ENCODE measurements at places on chromosomes 16 and 17.
A peak's percentile ranks its signal among the peaks of the same experiment; 100 is the strongest.

DNA sequence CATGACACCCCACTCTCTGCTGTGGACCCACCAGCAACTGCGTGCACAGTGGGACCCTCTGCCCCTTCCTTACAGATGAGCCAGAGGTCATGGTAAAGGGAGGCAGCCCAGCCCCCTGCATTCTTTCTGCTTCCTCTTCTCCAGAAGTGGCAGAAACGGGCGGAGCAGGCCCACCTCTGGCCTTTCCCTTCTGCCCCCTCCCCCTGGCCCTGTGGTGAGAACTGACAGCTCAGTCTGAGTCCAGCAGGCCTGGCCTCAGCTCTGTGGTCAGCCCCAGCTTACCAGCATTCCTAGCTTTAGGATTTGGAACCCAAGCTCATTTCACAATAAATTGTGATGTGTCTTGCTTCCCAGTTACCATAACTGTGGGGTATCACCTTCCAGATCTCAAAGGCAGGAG lies 4.8 kb upstream of the ANKRD11 start:
- no peak for DNase-seq

DNA sequence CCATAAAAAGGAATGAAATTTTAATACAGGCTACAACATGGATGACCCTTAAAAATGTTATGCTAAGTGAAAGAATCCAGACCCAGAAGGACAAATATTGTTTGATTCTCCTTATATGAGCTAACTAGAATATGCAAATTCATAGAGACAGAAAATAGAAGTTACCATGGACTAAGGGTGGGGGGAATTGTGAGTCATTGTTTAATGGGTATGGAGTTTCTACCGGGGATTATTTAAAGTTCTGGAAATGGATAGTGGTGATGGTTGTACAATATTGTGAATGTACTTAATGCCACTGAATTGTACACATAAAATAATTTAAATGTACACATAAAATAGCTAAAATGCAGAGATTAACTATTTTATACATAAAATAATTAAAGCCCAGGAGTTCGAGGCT lies 9.2 kb upstream of the MYO18A start:
- no peak for DNase-seq

- DNase-seq: peak; percentile 64
Measured at GRCh38 chr16:85017151-85017550, 5.8 kb upstream of the ZDHHC7 start.

DNA sequence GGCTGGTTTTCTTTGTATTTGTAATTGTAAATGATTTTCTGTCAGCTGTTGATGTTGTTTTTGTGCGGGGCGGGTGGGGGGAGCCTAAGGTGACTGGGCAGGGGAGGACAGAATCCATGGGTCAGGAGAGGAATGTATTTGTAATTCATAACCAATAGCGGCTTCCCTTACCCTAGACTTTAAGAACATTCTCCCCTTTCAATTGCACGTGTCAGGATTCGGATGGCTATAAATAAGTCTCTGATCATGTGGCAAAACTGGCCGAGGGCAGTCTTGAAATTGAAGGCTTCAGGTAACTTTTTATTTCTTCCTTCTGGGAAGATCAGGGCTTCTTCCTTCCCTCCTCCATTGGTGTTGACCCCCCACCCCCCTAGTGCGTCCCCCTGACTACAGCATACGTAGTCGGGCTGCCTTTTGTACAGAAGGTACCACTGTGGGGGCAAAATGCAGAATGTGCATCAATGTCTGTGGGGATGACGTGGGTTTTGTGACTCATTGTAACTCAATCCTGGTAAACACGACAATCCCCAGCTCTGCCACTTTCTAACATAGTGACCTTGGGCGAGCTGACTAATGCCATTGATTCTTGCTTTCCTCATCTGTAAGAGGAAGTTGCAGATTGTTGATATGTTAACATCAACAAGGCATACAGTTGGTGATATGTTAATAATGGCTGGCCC lies 16.2 kb downstream of the MARCHF10 start:
- DNase-seq: no peak

- no peak for DNase-seq
Measured at GRCh38 chr16:53154513-53154912, 99.7 kb downstream of the CHD9 start.

DNA sequence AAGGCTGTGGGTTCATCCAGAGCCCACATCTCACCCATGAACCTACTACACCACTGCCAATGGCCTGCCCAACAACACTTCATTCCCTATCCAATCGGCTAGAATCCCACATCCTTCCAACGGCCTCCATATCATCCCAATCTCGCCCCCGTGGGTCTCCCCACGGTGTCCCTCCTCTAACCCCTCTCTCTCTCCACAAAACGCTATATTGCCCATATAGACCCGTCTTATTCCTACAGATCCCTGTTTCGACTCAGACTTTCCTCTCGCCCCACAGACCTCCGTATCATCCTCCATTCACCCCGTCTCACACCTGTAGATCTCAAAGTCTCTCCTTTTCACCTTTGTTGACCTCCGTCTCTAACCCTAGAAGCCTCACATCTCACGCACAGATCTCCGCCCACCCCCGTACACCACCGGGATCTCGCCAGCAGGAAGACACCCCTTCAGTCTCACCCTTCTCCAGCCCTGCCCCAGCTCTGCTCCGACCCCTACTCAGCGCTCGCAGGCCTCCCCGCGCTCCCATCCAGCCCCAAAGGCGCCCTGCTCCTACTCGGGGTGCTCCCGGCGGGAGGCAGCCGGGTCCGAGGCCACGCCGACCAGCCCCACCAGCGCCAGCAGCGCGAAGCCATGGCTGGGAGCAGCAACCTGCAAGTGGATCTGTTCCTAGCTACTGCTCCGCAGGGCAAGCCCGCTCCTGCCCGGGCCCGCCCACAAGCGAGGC lies at the start of gene FDXR:
Gene FDXR (minus strand): TSS at position 682 of the 724 bp plus-strand sequence. CDS start 50 bp downstream, at position 632.
- peak; percentile 36 for DNase-seq

DNA sequence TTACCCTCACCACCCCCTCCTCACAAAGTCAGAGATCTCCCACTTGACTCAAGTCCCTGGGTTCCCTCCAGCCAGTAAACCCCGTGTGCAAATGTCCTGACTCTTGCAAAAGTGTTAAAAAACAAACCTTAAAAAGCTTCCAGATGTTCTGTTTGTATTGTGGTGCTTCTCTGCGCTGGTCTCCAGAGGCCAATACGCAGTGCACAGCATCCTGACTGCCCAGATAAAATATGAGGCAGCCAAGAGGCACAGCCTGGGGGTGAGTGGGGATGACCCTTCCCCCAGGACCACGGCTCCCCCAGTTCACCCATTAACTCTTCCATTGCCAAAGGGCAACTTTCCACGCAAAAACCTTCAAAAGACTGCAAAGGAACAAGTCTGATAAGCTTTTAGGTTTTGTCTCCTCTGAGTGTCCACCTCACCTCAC lies 291.8 kb downstream of the SOX9 start:
- DNase-seq: no peak

- no peak for DNase-seq
Measured at GRCh38 chr16:55529018-55529417, 20.1 kb downstream of the LPCAT2 start.

DNA sequence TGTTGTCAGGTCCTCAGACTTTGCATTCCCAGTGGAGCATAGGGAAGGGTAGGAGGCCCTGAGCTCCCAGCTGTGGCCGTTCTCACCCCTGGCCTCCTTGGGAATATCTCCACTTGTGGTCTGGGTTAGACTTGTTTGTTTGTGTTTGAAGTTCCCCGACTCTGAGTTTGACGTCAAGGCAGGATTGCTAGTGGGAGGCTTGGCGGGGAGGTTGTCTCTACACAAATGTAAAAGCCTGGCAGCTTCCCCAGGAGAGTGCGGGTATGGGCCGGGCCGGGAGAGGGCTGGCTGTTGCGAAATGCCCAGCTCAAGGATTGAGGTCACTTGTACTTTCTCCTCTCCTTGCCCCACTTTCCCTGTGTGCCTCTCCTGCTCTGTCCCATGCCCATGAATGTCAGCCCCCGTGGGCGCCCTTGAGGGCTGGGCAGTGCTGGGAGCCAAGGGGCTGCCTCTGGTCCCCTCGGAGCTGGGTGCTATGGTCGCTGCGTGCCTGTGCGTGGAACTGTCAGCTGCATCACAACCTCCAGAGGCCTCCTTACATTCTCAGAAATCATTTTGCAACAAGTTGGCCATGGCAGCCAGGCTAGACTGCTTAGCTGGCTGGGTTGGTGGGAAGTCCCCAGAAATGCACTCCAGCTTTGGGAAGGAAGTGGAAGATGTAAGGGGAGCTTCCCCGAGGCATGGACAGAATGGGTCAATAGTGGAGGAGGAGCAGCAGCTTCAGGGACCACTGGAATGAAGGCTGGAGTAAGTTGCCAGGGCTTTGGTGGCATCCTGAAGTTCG lies 84.3 kb downstream of the KSR1 start:
- DNase-seq: peak; percentile 38

DNA sequence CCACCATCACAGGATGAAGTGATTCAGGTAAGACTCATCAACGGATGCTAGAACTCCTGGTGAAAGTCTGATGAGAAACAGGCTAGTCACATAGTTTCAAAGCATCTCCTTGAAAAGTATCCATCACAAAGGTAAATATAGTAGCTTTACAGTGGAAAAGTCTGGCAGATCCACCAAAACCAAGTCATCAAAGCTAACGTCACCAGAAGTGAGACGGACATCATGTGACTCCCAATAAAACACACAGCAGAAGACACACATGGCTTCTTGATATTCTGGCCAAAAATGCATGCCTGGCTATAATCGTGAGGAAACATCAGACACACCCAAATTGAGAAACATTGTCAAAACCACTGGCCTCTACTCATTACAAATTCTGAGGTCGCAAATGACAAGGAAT lies 17.9 kb upstream of the TRPV3 start:
- peak; percentile 14 for DNase-seq

- DNase-seq: peak; percentile 51
Measured at GRCh38 chr16:48317614-48318315, 67.4 kb downstream of the SIAH1 start.

DNA sequence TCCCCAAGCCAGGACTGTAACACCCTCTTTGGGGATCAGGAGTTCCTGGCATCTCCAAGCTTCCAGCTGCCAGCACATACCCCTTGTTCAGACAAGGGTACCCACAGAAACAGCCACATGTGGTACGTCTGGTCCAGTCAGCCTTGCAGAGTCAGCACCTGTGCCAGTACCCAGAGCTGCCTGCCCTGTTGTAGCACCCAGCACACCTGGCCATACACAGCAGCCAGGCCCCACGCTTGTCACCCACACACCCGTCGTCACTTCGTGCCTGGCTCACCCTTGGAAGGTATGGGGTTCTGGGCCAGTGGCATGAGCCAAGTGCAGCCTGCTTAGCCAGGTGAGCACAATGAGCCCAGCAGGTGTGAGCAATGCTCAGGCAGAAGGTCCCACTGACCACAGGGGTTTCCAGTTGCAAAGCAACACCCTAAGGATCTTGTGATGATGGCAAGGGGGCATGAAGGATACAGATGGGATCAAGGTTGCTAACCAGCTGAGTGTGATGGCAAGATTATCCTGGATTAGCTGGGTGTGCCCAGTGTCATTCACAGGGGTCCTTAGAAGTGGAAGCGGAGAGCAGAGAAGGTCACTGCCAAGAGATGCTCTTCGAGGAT lies 202.3 kb downstream of the CPPED1 start:
- no peak for DNase-seq
